ENCODE measurements at places on chromosomes 12 and 14.

GRCh38 chr12:27747111-27747820 is 32.8 kb upstream of the KLHL42 start:
- DNase-seq, result no peak

DNA sequence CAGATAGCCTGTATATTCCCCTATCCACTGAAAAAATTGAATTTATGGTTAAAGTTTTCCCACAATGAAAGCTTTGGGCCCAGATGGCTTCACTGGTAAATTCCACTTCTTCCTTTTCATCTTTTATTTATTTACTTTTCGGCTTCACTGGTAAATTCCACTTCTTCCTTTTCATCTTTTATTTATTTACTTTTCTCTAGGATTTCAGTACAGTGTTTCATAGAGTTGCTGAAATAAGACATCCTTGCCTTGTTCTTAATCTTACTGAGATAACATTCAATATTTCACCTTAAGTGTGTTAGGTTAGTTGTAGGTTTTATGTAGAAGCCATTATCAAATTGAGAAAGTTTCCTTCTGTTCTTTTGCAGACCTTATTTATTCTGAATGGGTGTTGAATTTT is 18.9 kb upstream of the KLRG1 start:
- no peak for DNase-seq

- no peak for DNase-seq
These were observed 345.0 kb upstream of the SFSWAP start for GRCh38 chr12:131365821-131366260.

- peak; percentile 49 for DNase-seq
These were observed 17.6 kb downstream of the TDP1 start for GRCh38 chr14:89973234-89973823.

All from NCI-H446 (cell line).